Left kidney (tissue), 8 donors: ENCODE measurements at places on chromosomes 11 and 22.

DNA sequence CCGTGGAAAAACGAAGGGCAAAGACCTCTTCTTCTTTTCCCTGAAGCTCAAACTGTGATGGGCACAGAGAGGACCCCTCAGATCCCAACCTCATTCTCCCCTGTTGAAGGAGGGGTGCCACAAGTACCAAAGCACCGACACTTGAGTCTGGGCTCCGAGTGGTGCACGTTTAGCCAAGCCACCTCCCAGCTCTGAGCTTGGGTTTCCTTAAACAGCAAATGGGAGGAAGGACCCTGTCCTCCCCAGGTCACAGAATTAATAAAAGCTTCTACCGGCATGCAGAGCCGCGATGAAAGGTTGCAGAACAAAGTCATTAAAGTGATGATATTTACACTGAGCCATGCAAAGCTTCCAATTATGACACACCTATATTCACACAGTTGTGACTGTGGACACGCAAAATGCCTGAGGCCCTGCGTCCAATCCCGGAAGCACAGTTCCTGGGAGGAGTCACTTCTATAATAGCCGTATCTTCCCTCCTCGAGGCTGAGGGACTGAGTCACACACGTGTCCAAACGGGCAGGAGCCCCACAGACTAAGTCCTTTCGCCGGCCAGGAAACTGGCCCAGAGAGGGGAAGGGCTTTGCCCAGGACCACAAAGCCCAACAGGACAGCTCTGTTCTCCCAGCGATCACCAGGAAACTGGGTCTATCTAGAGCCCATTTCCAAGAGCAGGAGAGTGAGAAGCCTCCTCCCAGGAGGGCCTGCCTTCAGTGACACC, 922 bp upstream of the CSNK1E start:
- peak; percentile 38 for DNase-seq

DNA sequence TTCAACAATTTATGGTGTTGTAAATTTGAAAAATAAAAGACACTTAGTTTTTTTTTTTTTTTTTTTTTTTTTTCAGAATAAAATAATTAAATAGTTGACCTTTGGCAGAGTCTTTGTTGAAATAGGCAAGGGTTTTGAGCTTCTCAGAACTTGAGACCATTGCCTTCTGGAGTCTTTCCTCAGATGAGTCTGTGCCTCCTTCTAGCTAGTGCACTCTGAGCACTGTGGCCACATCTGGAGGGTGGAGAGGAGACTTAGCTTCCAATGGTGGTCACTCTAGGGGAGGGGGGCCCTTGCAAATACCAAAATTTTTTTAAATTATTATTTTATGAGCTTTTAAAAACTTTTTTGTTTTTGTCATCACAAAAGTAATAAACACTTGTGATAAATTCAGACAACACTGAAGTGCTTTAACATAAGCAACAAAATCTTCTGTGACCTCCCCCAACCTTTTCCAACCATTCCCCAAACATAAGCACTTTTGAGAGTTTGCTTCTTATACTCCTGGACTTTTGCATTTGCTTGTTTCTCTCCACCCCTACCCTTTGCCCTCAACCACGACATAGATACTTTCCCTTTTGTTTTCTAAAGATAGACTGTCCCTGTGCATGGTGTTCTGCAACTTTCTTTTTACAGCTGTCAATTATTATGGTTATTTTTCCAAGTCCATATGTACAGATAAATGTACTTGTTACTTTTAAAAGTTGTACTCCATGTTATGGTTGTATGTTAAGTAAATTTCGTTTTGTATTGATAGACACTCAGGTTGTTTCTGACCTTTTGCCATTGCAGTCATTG, 41.1 kb downstream of the BMAL1 start:
- no peak for DNase-seq

DNA sequence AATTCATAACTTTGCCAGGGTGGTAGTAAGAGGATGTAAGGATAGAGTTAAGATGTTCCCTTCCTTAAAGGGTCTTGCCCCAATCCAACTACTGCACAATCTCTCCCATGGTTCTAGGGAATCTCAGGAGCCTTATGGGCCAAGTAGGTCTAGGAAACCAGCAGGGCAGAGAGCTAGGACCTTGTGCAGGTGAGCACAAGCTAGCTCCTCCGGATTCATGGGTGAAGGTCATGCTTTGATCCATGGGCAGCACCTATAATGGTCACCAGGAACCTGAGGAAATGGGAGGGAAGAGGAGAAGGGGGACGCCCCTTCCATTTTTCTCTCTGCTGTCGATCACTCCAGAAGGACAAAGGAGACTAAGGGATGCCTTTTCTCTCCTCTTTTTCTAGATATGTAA, 16.8 kb downstream of the KCNJ11 start:
- DNase-seq, result no peak

- DNase-seq, result no peak
Measured at GRCh38 chr22:31425331-31426050, 26.1 kb downstream of the DRG1 start.

GRCh38 chr11:72613977-72614376, 60.2 kb downstream of the PDE2A start:
- DNase-seq, result no peak
